ENCODE measurements at places on chromosomes 12 and 14.

- no peak for ATAC-seq
These were observed 31.9 kb upstream of the ETFBKMT start for GRCh38 chr12:31627456-31628054.

DNA sequence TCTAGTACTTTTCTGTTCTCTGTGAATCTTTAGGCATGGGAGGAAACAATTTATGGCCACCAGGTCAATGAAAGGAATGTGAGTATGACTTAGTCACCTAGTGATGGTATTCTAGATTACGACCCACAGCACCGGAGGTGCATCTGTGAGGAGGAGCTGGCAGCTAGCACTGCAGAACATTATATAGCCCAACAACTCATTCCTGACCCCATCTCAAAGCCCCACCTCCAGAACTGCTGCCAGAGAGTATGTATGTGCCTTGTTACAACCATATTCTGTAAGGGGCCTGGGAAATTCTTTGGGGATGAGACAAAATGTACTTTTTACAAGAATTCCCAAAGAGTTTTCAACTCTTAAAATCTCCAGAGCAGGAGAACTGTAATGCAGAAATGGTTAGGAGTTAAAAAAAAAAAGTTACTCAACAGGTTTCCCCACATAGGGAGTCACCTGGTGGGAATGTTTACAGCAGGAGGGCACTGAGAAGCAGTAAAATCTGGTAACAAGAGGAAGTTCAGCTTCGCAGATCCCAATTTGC, 34.9 kb upstream of the CERS5 start:
- ATAC-seq = no peak

DNA sequence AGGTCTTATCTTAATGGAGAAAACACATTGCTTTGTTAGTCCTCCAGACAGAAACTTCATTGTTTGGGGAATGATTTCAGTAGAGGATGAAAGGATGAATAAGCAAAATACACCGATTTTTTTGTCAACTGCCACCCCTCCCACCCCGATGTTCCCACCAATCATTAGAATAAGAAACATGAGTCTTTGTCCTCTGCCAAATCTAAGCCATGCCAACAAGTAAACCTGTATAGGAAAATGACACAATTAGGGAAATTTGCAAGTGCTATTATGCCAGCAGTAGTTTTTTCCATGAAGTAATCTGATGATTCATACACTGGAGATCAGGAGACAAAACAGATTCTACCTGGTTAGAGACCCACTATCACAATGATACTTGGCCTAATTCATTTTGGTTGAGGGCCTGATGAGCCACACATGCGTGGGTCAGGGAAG, 35.9 kb downstream of the FLRT2 start:
- peak; percentile 27 for ATAC-seq

- ATAC-seq = no peak
These were observed 466.9 kb downstream of the FUT8 start for GRCh38 chr14:65879248-65880009.

DNA sequence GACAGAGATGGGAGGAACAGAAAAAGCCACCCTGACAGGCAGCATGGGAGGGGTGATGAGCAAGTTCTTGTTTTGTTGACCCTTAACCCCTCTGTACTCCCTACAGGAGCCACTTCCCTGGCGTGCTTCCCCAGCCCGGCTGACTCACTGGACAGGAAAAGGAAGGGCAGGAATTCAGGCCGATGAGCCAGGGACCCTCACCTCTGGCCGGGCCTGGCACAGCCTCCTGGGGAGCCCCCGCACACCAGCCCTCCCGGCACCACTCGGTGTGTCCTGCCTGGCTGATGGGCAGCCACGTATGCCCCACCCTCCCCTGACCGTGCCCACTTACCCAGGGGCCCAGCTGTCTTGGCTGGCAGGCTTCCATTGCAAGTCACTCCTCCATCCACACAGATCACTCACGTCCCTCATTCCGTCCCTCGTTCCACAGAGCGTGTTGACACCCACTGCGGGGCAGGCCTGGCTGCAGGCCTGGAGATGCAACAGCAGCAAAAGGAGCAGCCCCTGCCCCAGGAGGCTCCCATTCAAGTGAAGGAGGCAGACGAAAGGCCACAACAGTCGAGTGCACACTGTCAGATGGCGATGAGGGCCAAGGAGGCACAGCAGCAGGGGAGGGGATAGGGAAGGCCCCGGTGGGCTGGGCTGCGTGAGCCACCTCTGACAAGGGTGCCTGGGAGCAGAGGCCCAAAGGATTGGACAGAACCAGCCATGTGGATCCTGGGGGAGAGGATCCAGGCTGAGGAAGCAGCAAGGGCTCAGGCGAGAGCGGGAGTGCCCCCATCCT, 19.7 kb upstream of the CD9 start:
- ATAC-seq = peak; percentile 61

DNA sequence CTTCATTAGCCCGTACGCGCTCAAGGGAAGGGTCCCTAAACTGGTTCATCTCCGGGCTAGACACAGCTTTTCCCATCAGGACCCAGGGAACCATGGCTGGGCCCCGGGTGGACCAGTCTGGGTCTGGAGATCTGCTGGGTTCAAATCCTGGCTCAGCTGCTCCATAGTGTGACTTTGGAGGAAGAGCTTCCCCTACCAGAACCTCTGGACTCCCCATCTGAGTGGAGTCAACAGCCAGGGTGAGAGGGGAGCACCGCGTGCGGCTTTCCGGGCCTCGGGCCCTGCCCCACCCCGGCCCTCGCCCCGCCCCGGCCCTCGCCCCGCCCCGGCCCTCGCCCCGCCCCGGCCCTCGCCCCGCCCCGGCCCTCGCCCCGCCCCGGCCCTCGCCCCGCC, 41.2 kb downstream of the BEGAIN start:
- peak; percentile 58 for ATAC-seq

DNA sequence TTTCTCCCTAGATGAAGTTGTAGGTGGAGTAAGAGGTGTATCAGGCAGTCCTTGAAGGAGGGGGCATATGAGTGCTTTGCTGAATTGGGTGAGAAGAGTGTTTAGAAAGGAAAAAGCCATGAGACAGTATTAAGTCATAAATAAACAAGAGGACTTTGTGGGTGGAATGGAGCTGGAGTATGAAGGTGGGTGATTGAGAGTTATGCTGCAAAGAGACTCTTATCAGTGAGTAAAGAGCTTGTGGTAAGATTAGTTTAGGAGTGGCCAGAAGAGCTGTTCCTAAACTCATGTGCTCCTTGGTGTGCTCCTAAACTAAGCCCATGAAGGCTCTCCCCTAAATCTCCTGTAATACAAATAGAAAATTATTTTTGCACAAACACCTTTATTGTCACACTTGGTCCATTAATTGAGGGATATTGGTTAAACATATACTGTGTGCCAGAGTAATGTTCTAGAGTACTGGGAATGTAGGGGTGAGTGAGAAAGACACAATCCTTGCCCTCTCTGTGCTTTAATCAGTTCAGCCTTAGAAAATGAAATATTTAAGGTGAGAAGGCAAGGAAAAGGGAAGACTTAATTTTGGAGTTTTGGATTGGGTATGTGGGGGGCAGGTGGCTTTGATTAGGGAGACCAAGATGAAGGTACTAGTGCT, 9.8 kb downstream of the CHPT1 start:
- ATAC-seq = no peak

- ATAC-seq = no peak
These were observed 148.2 kb downstream of the ADGRD1 start for GRCh38 chr12:131101703-131102492.

DNA sequence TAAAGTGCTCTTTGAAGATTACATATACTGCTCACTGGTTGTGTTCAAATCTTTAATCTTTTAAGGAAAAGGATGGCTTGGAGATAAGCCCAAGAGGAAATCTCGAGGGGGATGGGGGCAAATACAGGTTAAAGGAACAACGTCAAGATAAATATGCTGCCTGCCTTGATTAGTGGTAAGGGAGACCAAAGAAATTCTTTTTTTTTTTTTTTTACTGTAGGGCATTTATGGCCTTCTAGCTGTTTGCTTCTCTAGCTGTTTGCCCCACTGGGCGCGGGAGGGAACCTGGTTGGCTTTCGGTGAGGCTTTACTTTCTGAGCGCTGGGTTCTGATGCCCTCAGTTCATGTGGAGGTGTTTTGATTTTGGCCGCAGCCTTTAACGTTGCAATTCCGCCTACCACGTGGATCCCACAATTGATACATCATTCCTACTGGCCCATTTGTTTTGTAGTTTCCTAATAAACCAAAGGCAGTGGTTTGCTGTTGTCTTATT, 5.7 kb downstream of the CCND2 start:
- ATAC-seq = no peak

DNA sequence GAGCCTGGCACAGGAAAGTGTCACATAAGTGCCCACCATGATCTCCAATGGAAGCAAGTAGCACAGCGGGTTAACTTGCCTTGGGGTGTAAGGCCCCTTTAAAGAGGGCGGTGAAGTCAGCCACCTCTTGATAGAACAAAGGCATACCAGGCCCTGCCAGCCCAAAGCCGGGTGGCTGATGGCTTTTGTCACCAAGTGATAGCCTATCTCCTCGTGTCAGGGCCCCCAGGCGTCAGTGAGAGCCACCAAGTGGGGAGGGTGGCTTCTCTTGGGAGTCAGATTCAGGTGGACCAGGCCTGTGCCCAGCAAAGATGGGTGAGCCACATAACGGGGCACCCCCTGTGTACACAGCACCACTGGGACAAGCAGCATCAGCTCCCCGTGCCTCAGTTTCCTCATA, 8.3 kb upstream of the MYL2 start:
- ATAC-seq = no peak

DNA sequence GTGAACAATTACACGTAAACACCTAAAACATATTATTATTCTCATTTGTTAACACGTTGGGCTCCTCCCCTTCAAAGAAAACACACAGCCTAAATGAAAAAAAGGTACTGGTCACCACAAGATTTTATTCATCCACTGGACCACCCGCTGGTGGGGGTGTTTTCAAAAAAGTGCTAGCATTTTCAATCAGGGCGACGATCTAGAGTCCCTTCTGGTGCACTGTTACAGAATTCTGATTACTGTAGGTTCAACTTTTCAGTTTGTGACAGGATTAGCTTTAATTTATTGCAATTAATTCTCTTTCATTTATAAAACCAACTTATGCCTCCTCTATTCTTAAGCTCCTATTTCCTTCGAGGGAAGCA, 443 bp downstream of the MAGOHB start:
- ATAC-seq = no peak

GRCh38 chr12:2893007-2893406, 2.3 kb downstream of the TULP3 start:
- no peak for ATAC-seq

DNA sequence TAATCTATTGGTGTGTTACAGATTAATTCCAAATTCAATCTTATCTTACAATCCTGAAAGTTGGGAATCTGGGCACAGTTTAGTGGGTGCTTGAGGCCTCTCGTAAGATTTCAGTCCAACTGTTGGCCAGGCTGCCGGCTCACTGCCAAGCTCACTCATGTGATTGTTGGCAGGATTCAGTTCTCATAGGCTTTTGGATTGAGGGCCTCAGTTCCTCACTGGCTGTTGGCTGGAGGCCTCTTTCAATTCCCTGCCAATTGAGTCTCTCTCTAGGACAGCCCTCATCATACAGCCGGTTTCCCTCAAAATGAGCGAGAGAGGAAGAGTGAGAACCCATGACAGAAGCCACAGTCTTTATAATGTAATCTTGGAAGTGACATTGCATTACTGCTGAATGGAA, 123.5 kb upstream of the FBXO33 start:
- no peak for ATAC-seq

DNA sequence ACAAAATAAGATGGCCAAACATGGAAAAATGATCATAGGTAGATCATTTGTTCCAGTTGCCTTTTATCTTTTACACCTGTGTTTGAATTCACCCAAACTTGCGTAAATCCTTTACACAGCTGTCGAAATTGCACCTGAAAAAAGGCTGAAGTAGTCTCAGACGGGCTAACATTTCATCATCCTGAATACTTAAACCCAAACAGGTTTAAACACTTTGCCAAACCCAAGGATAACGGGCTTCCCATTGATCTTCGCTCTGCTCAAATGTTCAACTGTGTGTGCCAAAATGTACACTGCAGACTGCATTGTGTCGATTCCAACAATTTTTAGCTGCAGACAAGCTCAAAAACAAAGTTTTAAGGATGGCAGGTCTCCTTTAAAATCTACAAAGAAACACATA, 288.7 kb upstream of the DDHD1 start:
- ATAC-seq = no peak

GRCh38 chr14:75295491-75296345, 17.1 kb downstream of the FOS start:
- ATAC-seq = peak; percentile 22

- peak; percentile 33 for ATAC-seq
These were observed 5.0 kb downstream of the PPTC7 start for GRCh38 chr12:110577864-110578693.

DNA sequence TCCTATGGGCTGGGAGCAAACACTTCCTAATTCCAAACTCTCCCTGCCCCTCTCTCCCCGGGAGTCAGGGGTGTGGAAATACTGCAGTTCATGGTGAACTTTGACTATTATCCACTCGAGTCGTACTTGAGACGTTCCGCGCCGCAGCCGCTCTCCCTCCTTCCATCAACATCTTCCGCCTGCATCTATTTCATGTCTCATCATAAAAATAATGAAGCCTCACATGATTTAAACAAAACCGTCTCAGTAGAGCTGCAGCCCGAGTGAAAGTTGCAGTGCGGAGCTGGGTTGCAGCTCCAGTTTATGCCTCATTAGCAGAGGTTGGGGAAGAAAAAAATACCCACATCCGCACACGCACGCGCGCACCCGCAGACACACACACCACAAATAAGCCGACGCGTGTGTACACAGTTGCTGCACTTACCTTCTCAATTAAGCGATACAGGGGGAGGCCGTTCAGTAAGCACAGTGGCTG, 283 bp downstream of the LMO3 start:
- peak; percentile 26 for ATAC-seq

GRCh38 chr14:64602826-64603225, 53.1 kb downstream of the PPP1R36 start:
- ATAC-seq = no peak

GRCh38 chr12:27998658-27999057, 26.1 kb upstream of the PTHLH start:
- ATAC-seq = no peak

GRCh38 chr12:65740506-65740872, 83.8 kb upstream of the HMGA2 start:
- ATAC-seq = no peak

DNA sequence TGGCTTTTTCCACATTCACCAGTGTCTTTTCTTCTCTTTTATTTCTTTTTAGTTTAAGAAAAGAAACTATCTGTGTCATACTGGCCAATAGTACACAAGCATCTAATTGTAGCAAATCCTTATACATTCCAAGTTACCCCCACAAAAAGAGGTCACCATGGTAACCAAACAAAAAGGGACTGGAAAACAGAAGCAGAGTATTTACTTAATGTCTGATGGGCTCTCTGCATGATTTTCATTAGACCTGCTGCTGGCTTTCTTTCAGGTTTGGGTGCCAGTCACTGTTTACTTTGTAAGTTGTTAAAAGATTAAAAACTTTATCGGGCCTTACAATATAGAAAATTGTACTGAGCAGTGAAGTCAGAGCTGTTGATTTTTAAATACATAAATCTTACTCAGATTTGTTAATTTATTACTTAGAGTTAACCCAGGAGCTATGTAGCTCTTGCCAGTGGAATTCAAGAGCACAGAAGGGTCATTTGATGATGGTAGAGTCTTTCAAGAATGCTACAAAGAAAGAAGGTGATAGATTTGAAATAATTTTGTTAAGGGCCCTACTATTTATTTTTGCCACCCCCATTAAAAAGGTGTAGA, 123.9 kb downstream of the BRMS1L start:
- ATAC-seq = no peak

- ATAC-seq = peak; percentile 91
These were observed 258.1 kb downstream of the IPO8 start for GRCh38 chr12:30437616-30438015.

GRCh38 chr14:55458800-55459515, 18.5 kb upstream of the TBPL2 start:
- no peak for ATAC-seq
